Activated CD8-positive, alpha-beta memory T cell treated with anti-CD3 and anti-CD28 coated beads, Interleukin-2, amount 10 ng/mL, durations not matched to agents 7 days and 5 days (primary cell): ENCODE measurements at places on chromosomes 13 and 19. TPM values are rescaled to one million over a fixed set of nuclear protein-coding genes. Genes with fewer than 3 reads are reported as not detected.

Gene BEST2
- not detected for total RNA-seq

Gene EFNA2
- not detected for total RNA-seq

Gene ATP4A
- total RNA-seq, result not detected

Gene ATG4D
- 57.8 TPM for total RNA-seq

Gene ZNF541
- total RNA-seq, result 0.40 TPM

Gene FGF14
- not detected for total RNA-seq

Gene CEACAM19
- total RNA-seq, result 0.63 TPM

Gene C13orf46
- total RNA-seq, result 2.3 TPM

Gene DENND1C
- total RNA-seq, result 113 TPM

Gene ADGRE1
- total RNA-seq, result 0.54 TPM

Gene CYP4F8
- total RNA-seq, result not detected

Gene CGB8
- not detected for total RNA-seq

Gene ZNF729
- not detected for total RNA-seq

Gene HOOK2
- total RNA-seq, result 16.6 TPM

Gene SIGLEC9
- total RNA-seq, result 0.26 TPM

Gene ZNF738
- 12.6 TPM for total RNA-seq

Gene FEM1A
- total RNA-seq, result 11.5 TPM

Gene REEP6
- total RNA-seq, result 1.0 TPM

Gene RPS19
- total RNA-seq, result 3,310 TPM

Gene C19orf81
- 0.70 TPM for total RNA-seq

Gene ZBTB32
- 185 TPM for total RNA-seq

Gene KBTBD6
- total RNA-seq, result 7.2 TPM

Gene FGF22
- total RNA-seq, result not detected

Gene CD79A
- 4.1 TPM for total RNA-seq

Gene RGCC
- total RNA-seq, result 34.7 TPM

Gene F2RL3
- total RNA-seq, result 0.12 TPM

Gene NOTCH3
- not detected for total RNA-seq

Gene SYNE4
- 3.2 TPM for total RNA-seq

Gene TRMT1
- 50.2 TPM for total RNA-seq

Gene ACER1
- 0.26 TPM for total RNA-seq

Gene HSH2D
- 181 TPM for total RNA-seq

Gene KIR2DL3
- 1.2 TPM for total RNA-seq

Gene PRSS57
- not detected for total RNA-seq
